ENCODE measurements at places on chromosomes 2 and 18.
A peak's percentile ranks its signal among the peaks of the same experiment; 100 is the strongest.

DNA sequence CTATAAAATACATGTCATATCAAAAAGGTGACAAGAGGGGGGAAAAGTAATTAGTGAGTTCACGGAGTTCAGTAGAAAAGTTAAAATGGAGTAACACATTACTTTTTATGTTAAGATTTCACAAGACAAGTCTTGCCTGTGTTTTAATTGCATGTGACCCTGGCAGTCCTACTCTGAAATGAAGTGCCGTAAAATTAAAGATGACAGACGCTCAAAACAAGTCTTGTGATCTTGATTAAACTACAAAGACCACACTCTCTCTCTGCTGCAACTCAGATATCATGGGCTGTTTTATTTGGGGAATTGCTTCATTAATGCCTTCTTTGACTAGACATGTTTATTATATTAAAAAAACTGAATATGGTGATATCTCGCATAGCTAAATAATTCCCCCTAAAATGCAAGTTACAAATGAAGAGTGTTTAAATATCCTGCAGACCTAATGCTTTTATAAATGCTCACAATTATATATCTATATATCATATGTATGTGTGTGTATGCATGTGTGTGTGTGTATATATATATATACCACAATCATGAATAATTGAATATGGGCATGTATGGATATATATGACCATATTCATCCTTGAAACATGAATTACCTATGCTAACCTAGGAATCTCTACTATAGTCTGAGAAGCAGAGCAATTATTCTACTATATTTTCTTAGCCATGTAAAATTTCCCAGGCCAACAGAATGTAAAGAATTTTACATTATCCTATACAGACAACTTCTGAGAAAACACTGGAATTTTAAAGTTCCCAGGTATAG is 647.5 kb downstream of the ARHGAP15 start:
- DNase-seq: no peak

GRCh38 chr2:86069091-86069685 is 36.5 kb downstream of the POLR1A start:
- DNase-seq: no peak

GRCh38 chr2:222776792-222777191 is 84.0 kb upstream of the ACSL3 start:
- no peak for DNase-seq

DNA sequence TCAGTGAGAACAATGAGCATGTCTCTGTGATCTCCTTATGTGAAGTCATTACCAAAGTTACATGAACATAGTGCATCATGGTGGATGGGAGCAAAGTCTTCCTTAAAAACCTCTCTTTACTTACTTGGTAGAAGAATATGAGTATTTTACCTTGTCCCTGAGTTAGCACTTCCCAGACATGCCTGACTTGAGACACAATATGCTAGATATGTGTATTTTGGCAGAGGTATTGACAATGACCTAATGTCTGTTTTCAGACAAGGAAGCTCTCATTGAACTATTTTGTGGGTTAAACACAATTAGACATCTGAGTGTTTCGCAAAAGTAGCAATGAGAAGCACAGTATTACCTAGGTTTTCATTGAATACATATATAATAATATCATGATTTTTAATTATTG is 99.1 kb upstream of the MC4R start:
- DNase-seq: no peak

DNA sequence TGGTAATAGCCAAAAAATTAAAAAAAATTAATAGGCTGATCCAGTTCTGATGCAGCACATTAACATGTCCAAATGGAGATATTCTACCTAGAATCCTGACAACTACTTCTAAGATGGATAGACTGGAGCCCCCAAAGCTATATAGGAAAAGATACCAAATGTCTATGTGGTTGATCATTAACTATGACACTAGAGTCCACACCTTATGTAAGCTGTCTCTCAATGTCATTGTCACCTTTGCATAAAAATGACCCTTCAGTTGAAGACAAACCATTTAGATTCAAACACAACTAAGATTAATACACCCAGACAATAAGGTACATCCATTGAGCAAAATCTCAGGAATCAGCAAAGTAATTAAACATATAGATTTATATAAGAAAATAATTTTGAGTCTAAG is 14.6 kb downstream of the ZNF396 start:
- no peak for DNase-seq

- DNase-seq: peak; percentile 68
Observed at GRCh38 chr2:20617081-20617575, 33.8 kb downstream of the HS1BP3 start.

Data from NCI-H460 (cell line).